ENCODE measurements at places on chromosomes 5 and 9.

DNA sequence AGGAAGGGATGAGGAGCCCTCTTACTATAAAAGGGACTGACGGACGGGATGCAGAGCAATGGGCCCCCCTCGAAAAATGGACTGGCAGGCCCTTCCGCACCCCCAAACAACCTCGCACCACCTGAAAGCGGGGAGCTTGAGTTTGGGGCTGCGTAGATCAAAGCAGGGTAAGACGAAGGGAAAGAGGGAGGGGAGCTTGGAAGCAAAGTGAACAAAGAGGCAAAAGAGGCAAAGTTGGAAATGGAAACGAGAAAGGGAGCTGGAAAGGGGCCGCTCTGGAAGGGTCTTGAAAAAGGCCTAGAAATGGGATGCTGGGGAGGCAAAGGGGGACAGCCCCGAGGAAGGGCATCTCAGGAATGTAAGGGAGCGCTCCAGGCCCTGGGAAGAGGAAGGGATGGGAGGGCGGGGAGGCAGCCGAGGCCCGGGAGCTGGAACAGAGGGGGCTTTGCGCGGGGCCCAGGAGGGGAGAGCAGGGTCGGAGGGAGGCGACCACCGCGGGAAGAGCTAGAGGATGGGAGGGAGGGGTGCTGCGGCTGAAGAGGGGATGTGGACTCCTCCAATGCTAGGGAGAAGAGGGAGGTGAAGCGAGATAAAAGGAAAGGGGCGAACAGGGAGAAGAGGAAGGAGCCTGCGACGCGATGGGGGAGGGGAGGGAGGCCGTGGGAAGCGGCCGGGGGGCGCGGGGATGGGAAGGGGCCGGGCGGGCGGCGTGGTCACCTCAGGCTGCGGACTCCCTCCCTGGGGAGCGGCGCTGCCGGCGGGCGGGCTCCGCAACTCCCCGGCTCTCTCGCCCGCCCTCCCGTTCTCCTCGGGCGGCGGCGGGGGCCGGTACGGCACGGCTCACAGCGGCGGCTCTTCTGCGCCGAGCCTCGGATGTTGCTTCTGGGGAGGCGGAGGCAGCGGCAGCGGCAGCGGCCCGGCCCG lies 577 bp downstream of the RNF145 start:
- DNase-seq: no peak

DNA sequence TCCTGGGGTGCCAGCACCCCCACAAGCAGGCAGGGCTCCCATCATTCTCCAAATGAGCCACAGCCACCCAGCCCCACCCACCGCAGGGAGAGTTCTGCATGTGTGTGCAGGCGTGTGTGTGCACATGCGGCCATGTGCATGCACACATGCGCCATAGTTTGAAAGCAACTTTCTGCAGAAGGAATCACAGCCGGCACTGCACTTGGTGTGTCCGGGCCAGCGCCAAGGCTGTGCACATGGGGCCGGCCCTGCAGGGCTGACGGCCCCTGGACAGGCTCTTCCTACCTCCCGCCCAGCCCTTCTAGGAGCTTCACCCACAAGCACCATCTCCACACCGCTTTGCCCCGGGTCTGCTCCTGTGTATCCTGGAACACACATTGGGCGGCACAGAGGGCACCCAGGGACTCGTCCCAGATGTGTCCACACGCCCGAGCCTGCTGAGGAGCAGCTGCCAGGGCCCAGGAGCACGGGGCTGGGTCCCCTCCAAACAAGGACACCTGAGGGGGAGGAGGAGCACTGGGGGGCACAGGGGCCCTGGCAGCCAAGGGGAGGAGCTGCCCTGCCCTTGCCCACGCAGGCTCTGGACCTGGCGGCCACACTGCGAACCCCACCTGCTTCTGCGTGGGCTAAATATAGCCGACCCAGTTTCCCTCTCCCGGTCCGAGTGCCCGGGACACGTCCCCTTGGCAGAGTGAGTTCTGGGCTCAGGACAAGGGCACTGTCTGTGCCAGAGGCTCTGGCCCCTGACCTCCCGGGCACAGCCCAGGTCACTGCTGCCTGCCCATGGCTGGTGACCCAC lies 19.1 kb downstream of the TPPP start:
- DNase-seq: no peak

DNA sequence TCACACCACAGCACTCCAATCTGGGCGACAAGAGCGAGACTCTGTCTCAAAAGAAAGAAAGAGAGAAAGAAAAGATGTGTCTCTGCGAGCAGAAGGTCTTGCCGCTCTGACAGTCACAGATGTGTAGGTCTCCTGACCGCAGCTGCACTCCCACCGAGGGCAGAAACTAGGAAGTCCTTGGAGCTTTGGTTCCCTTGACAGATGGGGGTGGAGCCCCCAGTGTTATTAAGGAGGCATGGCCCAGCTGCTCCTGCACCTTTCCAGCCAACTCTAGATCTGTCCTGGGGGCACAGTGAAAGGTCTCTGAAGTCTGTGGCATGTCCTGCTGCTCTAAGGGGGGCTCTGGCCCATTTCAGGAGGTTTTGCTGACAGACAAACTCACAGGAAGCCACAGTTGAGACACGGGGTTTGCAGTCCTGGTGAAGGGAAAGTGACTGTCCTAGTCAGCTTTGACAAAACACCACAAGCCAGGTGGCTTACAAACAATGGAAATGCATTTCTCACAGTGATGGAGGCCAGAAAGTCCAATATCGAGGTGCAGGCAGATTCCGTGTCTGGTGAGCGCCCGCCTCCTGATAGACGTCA lies 9.0 kb upstream of the DIPK1B start:
- DNase-seq: no peak

DNA sequence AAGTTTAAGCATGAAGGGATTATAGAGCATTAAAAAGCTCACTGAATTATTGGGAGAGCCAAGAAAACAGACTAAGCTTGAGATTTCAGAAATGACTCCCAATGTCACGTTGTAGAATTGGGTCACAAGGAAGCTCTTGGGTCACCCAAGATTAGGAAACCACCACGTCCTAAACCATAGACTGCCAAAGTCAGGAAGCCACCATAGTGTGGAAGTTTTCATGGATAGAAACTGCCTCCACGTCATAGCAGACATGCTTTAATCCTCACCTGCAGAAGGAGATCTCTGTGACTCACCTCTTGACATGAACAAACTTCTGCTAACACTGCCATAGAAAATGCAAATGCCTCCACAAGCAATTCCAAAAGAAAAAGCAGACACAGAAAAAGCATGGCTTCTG lies 106.3 kb downstream of the SLC1A3 start:
- DNase-seq: no peak

DNA sequence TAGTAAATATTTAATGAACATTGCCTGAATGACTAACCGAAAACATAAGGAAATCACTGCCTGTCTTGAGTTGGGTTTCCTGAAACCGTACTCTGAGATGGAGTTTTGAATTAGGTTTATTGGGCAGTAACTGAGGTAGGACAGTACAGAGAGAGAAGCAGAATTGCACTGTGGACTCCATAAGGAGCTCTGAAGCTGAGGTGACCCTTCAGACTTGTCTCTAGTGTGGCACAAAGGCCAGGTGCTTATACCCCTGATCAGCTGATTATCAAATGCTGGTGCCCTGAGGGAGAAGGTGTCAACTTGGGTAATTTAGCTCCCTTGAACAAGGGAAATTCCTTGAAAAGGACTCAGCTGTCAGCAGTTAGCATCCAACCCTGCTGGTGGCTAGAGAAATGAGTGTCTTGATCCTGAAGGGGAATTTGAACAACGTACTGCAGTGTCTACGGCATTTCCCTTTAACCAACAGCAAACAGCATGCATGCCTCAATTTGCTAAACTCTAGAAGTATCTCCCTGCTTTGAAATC lies 135.0 kb upstream of the SMARCA2 start:
- no peak for DNase-seq

DNA sequence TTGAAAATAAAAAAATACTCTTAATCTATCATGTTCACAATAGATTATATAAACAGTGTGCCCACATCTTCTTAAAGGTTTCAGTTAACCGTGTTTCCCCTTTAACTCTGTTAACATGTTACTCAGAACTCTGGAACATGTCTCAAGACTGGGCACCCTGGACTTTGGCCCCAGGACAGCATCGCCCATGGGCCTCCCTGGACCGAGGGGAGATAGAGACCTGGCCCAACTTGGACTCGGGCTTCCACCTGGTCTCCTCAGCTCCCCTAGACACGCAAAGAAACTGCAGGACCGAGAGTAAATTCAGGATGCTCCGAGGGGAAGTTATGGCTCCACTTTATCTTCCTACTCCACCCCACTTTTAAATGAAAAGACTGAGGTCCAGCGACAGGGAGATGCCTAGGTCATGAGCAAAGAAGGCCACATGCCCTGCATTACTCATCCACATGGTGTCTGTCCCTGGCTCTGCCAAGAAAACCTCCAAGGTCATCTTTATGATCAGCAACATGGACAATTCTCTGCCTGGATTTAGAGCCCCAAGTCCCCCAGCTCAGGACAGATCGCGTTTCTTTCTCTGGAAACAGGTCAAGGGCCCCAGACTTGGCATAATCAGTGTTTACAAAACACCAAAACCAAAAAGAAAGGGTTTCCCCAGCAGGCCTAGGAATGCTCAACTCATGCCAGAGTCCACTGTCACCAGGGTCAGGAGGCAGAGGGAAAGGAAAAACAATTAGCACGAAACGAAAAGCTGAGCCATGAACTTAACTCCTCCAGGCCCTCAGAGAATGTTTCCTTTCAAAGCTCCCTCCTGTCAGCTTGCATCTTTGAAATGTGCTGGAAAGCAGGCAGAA lies 17.4 kb downstream of the GPX3 start:
- DNase-seq: no peak

DNA sequence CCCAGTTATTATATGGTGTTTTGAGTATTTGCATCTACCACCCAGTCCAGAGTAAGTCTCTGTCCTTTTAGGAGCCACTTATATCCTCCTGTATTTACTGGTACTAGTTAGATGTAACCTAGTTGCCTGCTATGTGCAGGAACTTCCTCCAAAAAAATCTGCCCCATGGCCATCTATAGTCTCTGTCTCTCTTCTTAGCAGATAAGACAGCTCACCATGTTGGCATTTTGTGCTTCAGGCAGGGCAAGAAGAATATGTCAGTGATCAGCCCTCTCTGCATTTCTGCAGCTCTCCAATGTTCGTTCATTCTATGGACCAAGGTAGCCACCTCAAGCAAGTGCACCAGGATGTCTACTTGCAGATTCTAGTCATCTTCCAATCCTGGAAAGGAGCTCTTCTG lies 446.5 kb downstream of the TLE1 start:
- no peak for DNase-seq

- DNase-seq: no peak
Observed at GRCh38 chr5:116484645-116485044, 90.0 kb downstream of the SEMA6A start.

- DNase-seq: no peak
Observed at GRCh38 chr9:95773053-95773418, 102.5 kb upstream of the ERCC6L2 start.

All from glomerular endothelial cell (primary cell).